ENCODE measurements at places on chromosomes 1 and 21. TPM values are rescaled to one million over a fixed set of nuclear protein-coding genes. Genes with fewer than 3 reads are reported as not detected.

GRCh38 chr1:20678599-20678998 lies 17.4 kb upstream of the DDOST start:
- H3K4me1 ChIP-seq = peaks cover 16% of the 10 kb centered on the region
- H3K36me3 ChIP-seq = peaks cover 3% of the 10 kb centered on the region
- DNase-seq = no peak
- H3K4me3 ChIP-seq = peak overlapping the region; percentile 73
- peaks cover 56% of the 10 kb centered on the region for H3K27me3 ChIP-seq

DNA sequence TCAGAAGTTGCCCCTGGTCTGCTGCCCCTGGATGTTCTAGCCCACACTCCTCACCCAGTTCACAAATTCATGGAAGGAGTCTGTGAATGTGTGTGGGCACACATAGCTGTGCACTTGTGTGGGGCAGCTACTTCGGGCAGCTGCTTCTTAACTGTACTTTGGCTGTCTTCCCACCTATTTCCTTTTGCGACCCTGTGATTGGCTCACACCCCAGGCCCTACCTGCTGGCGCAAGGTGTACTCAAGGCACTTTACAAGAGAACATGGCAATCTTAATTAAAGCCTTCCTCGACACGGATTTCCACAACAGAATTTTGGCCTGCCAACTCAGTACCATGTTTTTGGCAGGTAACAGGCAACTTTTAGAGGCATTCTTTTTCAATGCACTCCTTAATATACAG lies 86.5 kb upstream of the CTTNBP2NL start:
- no peak overlapping the region for H3K27ac ChIP-seq
- H3K4me1 ChIP-seq = no peaks in the 10 kb centered on the region
- H3K4me3 ChIP-seq = no peak overlapping the region
- H3K36me3 ChIP-seq = no peaks in the 10 kb centered on the region

GRCh38 chr1:12112711-12113161 lies 49.6 kb downstream of the TNFRSF8 start:
- DNase-seq = no peak
- H3K27ac ChIP-seq = no peak overlapping the region
- H3K36me3 ChIP-seq = no peaks in the 10 kb centered on the region
- no peaks in the 10 kb centered on the region for H3K27me3 ChIP-seq

DNA sequence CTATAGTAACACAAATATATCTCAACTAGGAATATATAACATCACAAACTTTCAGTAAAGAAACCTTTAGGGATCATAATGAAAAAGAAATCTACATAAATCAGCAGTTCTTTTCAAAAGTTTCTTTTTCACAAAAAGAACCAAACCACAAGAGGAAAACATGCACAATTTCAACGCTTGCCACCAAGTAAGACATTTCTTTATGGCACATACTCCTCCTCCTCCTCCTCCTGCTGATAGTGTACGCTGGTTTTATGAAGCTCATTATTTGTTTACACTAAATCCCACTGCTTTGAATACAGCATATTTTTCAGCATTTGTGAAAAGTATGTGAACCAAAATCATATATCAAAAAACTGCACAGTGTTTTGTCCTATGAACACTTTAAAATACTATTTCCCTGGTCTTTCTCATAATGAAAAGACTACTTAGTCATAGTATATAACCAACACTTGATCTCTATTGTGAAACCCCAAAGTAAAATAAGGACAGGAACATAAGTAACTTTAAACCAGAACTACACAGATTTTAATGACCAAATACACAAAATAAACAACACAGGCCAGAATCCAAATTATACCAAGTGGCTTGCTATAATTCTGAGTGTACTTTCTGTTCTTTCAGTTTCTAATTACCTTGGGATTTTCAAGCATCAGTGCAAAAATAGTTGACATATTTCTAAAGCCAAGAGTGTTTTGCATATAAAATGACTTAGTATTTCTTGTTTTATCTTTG lies 184.2 kb downstream of the EIF4G3 start:
- DNase-seq = no peak
- peaks cover 25% of the 10 kb centered on the region for H3K4me1 ChIP-seq
- H3K36me3 ChIP-seq = no peaks in the 10 kb centered on the region
- H3K27ac ChIP-seq = no peak overlapping the region
- H3K4me3 ChIP-seq = peak overlapping the region; percentile 52
- H3K27me3 ChIP-seq = no peaks in the 10 kb centered on the region

DNA sequence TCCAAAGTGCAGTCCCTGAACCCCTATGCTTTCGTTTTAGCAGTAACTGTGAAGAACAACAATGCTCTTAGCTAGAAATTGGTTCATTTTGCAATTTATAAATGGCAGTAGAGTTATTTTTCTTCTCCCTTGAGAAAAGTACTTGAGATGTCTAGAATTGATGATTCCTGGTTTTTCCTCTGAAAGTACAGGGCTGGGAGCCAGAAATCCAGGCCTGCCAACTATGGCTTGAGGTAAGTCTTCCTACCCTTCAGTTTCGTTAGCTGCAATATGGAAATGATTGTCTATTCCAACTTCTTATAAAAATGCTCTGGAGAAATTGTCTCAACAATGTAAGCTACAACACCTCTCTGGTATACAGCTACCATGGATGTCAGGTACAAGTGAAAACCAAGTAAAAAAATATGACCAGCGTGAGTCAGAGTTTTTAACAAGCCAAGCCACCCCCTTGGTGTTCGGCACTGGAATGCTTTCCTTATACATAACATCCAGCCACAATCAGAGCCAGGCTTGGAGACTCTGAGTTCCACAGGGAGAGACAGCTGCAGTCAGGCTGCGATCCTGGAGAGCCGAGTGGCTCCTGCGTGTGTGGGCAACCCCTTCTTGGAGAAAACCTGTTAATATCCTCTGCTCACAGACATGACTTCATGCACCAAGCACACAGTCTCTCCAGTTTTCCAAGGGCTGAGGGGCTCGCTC lies 22.0 kb downstream of the TSPAN2 start:
- DNase-seq = no peak
- no peak overlapping the region for H3K4me3 ChIP-seq
- H3K27me3 ChIP-seq = no peaks in the 10 kb centered on the region

- peaks cover 3% of the 10 kb centered on the region for H3K36me3 ChIP-seq
- no peak overlapping the region for H3K27ac ChIP-seq
- peaks cover 14% of the 10 kb centered on the region for H3K4me1 ChIP-seq
- H3K4me3 ChIP-seq = no peak overlapping the region
- peaks cover 64% of the 10 kb centered on the region for H3K27me3 ChIP-seq
- no peak for DNase-seq
These were observed 7.0 kb upstream of the ATF3 start for GRCh38 chr1:212601524-212601923.

DNA sequence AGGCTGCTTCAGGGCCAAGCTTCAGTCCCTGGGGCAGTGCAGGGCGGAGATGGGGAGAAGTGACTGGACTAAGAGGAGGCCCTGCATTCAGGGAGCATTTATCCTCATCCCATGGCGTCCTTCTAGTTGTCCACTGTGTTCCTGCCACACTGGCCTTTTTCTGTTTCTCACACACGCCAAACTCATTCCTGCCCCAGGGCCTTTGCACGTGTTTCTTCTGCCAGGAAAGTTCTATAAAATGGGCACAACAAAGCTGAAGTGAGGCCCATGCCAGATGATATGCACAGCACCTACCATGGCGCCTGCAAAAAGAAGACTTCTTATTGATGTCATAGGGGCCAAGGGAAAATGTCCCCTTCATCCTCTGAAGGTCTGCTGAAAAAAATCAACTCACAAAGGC lies 24.3 kb downstream of the MROH7 start:
- no peaks in the 10 kb centered on the region for H3K36me3 ChIP-seq
- no peak overlapping the region for H3K4me3 ChIP-seq
- H3K27ac ChIP-seq = no peak overlapping the region
- peaks cover 3% of the 10 kb centered on the region for H3K27me3 ChIP-seq

DNA sequence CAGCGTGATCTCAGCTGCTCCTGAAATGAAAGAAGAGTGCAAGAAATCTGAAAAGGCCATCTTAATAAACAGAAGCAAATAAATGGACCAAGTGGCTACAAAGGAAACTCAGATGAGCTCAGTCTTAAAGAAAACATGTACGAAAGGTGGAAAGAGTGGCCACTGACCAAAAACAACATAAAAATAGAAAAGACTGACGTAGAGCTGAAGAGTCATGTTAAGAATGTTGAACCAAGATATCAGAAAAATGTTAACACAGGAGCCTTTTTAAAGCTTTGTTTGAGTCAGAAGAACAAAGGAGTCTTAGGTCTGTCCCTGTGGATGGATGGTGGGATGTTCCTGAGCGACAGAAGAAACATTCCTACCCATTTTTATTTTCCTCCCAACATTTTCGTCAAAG lies 30.8 kb upstream of the ZNF648 start:
- DNase-seq = no peak
- no peak overlapping the region for H3K4me3 ChIP-seq
- peaks cover 11% of the 10 kb centered on the region for H3K27me3 ChIP-seq
- peaks cover 16% of the 10 kb centered on the region for H3K4me1 ChIP-seq
- H3K27ac ChIP-seq = no peak overlapping the region

DNA sequence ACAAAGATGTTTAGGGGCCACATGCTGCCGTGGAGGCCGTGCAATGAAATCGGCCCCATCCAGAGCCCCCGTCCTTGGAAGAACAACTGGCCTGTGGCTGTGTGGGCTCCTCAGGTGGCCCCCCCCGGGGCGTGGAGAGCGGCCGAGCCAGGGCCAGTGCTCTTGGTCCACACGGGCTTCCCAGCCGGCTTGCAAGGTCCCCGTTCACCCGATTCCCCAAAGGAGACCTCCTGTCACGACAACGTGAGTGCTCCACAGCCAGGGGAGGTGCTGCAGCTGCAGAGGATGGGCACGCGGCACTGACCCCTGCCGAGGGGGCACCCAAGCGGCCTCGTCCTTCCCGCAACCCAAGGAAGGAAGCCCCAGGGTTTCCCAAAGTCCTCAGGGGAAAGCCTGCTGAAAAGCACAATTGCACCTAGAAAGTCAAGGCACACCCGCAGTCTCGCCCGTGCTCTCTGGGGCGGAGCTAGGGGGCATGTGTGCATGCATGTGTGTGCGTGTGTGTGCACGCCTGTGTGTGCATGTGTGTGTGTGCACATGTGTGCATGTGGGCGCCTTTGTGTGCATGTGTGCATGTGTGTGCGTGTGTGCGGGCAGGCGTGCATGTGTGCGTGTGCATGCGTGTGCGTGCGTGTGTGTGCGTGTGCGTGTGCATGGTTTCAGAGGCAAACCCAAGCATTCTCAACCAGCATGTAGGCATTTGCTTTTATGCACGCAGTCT lies 48.2 kb downstream of the SLX9 start:
- H3K36me3 ChIP-seq = no peaks in the 10 kb centered on the region
- no peak overlapping the region for H3K4me3 ChIP-seq
- no peak for DNase-seq
- no peaks in the 10 kb centered on the region for H3K4me1 ChIP-seq
- no peak overlapping the region for H3K27ac ChIP-seq

GRCh38 chr1:183331091-183331742 lies 87.0 kb downstream of the NMNAT2 start:
- DNase-seq = no peak
- no peak overlapping the region for H3K27ac ChIP-seq
- H3K4me3 ChIP-seq = no peak overlapping the region
- H3K27me3 ChIP-seq = peaks cover 33% of the 10 kb centered on the region
- no peaks in the 10 kb centered on the region for H3K36me3 ChIP-seq

DNA sequence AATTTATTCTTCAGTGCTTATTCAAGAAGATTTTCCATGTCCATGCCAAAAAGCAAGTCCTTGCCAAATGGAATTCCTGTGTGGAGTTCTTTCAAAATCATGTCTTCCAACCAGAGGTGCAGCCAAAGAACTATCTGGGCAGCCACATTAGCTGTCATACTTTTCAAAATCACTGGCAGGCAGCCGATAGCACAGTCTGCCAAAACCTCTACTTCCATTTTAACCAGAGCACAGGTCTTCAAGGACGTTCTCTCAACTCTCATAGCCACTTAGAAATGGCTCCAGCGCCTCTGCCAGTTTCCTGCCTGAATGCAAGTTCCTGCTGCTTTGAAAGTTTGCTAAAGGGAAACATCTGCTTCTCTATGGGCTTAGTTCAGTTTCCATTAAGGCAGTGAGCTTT lies 975.7 kb upstream of the ADGRL4 start:
- H3K4me1 ChIP-seq = no peaks in the 10 kb centered on the region
- no peak overlapping the region for H3K4me3 ChIP-seq
- DNase-seq = no peak
- H3K27ac ChIP-seq = no peak overlapping the region

- no peaks in the 10 kb centered on the region for H3K4me1 ChIP-seq
- no peak for DNase-seq
- no peaks in the 10 kb centered on the region for H3K27me3 ChIP-seq
- no peak overlapping the region for H3K4me3 ChIP-seq
- H3K27ac ChIP-seq = no peak overlapping the region
These were observed 12.8 kb downstream of the TNNI3K start for GRCh38 chr1:74247881-74248528.

GRCh38 chr21:35611708-35612132 lies 448.6 kb downstream of the SETD4 start:
- no peak overlapping the region for H3K27ac ChIP-seq
- H3K4me3 ChIP-seq = no peak overlapping the region
- no peak for DNase-seq
- peaks cover 3% of the 10 kb centered on the region for H3K27me3 ChIP-seq

DNA sequence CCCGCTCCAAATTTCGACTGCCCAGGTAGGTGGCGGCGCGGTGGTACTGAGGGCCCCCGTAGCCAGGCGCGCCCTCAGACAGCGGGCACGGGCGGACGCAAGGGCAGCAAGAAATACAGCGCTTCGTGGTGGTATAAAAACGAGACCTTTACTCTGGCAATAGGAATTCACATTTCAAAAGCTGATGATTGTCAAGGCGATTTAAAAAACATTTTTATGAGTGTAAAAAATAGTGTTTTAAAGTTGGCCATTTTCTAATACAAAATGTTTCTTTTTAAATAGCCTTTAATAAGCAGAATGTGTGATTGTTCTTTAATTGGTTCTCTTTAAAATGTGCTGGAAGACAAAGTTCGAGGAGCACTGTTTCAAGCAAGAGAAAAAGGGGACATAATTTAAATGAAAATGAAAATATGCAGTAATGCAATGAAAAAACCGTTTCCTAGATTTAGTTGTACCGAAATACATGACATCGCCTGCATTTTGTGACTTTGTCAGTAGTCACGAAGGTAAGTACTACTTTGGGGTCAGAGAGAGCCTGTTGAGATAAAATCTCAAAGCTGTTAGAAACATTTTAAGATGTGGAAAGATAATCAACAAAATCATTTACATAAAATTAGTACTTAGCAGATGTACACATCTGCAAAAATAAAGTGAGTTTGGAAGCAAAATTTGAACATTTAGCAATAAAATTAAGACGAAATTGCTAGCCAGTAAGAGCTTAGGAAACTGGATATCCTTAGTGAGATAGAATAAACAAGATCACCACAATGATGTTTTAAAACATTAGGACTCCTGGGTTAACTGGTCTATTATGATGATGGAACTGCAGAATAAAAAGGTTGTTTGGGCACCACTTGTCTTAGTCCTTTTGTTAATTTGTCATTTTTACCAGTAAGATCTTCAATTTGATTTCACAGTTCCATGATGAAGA lies 1.1 kb upstream of the PSMG1 start:
- DNase-seq = no peak
- H3K27me3 ChIP-seq = no peaks in the 10 kb centered on the region
- peaks cover 13% of the 10 kb centered on the region for H3K36me3 ChIP-seq
- H3K27ac ChIP-seq = peak overlapping the region; percentile 97

IRF6 gene
- 1.7 TPM for total RNA-seq

CD1D gene
- not detected for total RNA-seq

HSPA6 gene
- 1.4 TPM for total RNA-seq

DMBX1 gene
- not detected for total RNA-seq

LMX1A gene
- total RNA-seq = not detected

Data from activated naive CD8-positive, alpha-beta T cell treated with anti-CD3 and anti-CD28 coated beads, Interleukin-2, amount 10 ng/mL, durations not matched to agents 7 days and 5 days (primary cell).